ENCODE measurements at places on chromosomes 12 and 14. TPM values are rescaled to one million over a fixed set of nuclear protein-coding genes. Genes with fewer than 3 reads are reported as not detected.

SMARCD1 gene
- 16.8 TPM for total RNA-seq

ABHD12B gene
- total RNA-seq = not detected

BHLHE41 gene
- total RNA-seq = 0.43 TPM

IL22 gene
- not detected for total RNA-seq

C12orf50 gene
- total RNA-seq = not detected

TEX52 gene
- not detected for total RNA-seq

SLC25A47 gene
- not detected for total RNA-seq

GALNT8 gene
- 0.18 TPM for total RNA-seq

CIT gene
- 5.1 TPM for total RNA-seq

ACACB gene
- 6.0 TPM for total RNA-seq

AKAP6 gene
- 2.7 TPM for total RNA-seq

TPPP2 gene
- total RNA-seq = not detected

PCED1B gene
- 1.3 TPM for total RNA-seq

CCDC175 gene
- total RNA-seq = not detected

MDM1 gene
- 9.7 TPM for total RNA-seq

SIRT4 gene
- total RNA-seq = 1.00 TPM

MGP gene
- total RNA-seq = 8.0 TPM

LRRC10 gene
- total RNA-seq = not detected

BTBD7 gene
- total RNA-seq = 24.9 TPM

P3H3 gene
- 105 TPM for total RNA-seq

AICDA gene
- total RNA-seq = not detected

SALL2 gene
- total RNA-seq = 1.7 TPM

BDKRB2 gene
- total RNA-seq = 38.6 TPM

MYO1H gene
- total RNA-seq = not detected

MANSC1 gene
- total RNA-seq = 0.92 TPM

CLEC9A gene
- total RNA-seq = not detected

NOVA1 gene
- 1.4 TPM for total RNA-seq

CDKN3 gene
- 15.1 TPM for total RNA-seq

FIGNL2 gene
- under 0.01 TPM for total RNA-seq

BLOC1S1 gene
- 136 TPM for total RNA-seq

KIF21A gene
- total RNA-seq = 3.6 TPM

TPH2 gene
- total RNA-seq = not detected

CAPZA3 gene
- total RNA-seq = 0.14 TPM

WIF1 gene
- not detected for total RNA-seq

DPF3 gene
- 2.4 TPM for total RNA-seq

TCL1B gene
- total RNA-seq = not detected

CLEC4A gene
- 0.28 TPM for total RNA-seq

TAS2R42 gene
- total RNA-seq = not detected

CNTN1 gene
- 0.65 TPM for total RNA-seq

FBLN5 gene
- 35.4 TPM for total RNA-seq

PAX9 gene
- total RNA-seq = 0.09 TPM

KLRK1 gene
- not detected for total RNA-seq

LRCOL1 gene
- total RNA-seq = not detected

IKZF4 gene
- total RNA-seq = 0.57 TPM

SLC17A8 gene
- total RNA-seq = not detected

HSPB8 gene
- 9.8 TPM for total RNA-seq

C14orf39 gene
- total RNA-seq = not detected

HECTD1 gene
- 290 TPM for total RNA-seq

HOXC6 gene
- total RNA-seq = 0.28 TPM

CD163 gene
- not detected for total RNA-seq

NXPH4 gene
- total RNA-seq = 0.65 TPM

ACOT6 gene
- not detected for total RNA-seq

SMCO2 gene
- total RNA-seq = 0.14 TPM

FGFR1OP2 gene
- 49.0 TPM for total RNA-seq

INHBC gene
- not detected for total RNA-seq

ADAMTS20 gene
- total RNA-seq = under 0.01 TPM

C3AR1 gene
- 0.18 TPM for total RNA-seq

KRT85 gene
- not detected for total RNA-seq

TAS2R20 gene
- total RNA-seq = 2.2 TPM

FAM90A1 gene
- under 0.01 TPM for total RNA-seq

Data from smooth muscle cell of bladder (primary cell).